ENCODE measurements at places on chromosomes 2 and 18.
A peak's percentile ranks its signal among the peaks of the same experiment; 100 is the strongest.

DNA sequence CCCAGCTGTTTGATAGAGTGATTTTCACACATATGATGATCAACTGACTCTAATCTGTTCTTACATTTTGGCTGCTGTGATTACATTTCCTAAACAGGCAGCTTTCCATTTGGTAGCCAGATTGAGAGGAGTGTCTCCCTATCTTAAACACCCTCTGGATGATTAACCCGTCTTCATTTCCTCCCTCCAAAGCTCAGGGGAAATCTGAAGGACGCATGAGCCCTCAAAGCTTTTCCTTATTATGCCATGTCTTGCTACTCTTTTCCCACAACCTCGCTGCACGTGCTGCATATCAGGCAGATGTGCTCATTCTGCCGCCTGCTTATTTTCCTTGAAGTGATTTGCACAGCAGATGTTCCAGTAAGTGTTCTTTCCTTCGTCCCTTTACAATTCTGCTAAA lies 837.4 kb downstream of the LRRTM4 start:
- no peak for DNase-seq

DNA sequence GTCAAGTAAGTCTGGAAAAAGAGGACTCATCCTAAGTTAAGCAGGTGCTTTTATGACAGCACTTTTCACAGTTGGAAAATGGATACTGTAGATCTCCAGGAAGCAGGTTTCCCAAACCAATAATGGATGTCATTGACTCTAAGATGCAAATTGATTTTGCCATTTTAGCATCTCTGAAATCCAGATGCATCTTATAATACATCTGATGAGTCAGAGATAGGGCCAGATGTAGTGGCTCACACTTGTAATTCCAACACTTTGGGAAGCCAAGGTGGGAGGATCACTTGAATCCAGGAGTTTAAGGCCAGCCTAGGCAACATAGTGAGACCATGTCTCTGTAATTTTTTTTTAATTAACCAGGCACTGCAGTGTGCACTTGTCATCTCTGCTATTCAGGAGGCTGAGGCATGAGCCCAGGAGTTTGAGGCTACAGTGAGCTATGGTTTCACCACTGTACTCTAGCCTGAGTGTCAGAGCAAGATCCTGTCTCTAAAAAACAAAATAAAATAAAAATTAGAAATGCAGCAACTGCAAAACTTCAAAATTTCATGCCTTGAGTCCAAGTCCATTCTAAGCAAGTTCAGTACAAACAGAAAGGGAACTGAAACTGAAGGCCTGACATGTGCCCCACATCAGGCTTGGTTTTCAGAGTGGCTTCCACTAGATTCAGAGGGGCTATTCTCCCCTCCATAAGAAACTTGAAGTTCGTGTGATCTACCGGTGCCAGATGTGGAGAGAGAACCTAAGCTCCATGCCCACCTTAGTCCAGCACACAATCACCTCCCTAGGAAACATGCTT lies 267.8 kb upstream of the NCKAP5 start:
- no peak for DNase-seq

DNA sequence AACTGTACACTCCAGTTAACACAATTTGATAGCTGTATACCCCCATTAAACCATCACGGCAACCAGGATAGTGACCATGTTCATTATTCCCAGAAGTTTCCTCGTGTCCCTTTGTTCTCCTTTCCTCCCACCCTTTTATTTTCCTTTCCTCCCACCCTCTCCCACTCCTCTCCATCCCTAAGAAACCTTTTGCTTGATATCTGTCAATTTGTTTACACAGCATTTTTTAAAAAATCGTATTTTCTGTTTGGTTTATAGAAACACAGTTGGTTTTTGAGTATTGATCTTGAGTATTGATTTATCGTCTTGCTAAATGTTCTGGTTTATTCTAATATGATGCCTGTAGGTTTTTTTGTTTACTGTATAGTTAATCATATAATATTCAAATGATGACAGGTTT lies 119.4 kb downstream of the PHLPP1 start:
- DNase-seq, result no peak

DNA sequence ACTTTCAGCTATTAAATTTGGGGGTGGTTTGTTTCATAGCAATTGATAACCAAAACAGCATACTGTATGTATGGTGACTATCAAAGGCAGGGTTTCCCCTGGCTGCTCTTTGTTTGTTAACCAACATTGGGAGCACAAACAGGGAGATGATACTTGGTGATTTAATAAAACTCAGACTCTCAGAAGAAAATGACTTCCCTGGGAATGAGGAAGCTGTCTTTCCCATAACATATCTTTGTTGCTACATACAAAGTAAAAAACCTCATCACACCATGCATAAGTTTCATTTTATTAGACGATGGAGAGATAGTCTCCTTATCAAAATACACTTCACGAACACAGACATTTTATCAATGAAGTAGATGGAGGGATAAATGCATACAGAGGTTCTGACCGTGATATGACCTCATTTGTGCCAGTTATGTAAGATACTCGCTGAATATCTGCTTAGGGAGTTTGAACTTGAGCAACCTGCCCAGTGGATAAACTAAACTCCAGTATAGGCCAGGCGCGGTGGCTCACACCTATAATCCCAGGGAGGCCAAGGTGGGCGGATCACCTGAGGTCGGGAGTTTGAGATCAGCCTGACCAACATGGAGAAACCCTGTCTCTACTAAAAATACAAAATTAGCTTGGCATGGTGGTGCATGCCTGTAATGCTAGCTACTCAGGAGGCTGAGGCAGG lies 3.8 kb upstream of the NFE2L2 start:
- DNase-seq, result no peak

GRCh38 chr2:176297067-176297466 lies 27.8 kb downstream of the MTX2 start:
- DNase-seq, result no peak

GRCh38 chr2:74529357-74530238 lies at the start of the genes AUP1 and HTRA2:
Gene AUP1 (minus strand): TSS chr2:74529706. CDS start chr2:74529629, 77 bp downstream.
Gene HTRA2 (plus strand): TSS chr2:74529933. CDS start chr2:74530007, 74 bp downstream.
- DNase-seq, result peak; percentile 77

DNA sequence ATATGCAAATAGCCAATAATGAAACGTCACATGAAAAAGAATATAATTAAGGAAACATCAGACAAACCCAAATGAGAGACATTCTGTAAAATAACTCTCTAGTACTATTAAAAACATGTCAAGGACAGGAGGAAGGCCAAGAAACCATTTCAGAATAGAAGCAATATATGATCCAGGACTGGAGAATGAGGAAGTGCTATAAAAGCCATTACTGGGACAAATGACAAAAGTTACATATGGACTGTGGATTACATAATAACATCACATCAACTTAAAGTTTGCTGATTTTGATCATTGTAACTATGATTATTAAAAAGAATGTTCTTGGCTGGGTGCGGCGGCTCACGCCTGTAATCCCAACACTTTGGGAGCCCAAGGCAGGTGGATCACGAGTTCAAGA lies 81.3 kb downstream of the CRACDL start:
- no peak for DNase-seq

- no peak for DNase-seq
Observed at GRCh38 chr2:8355102-8355859, 326.6 kb upstream of the ID2 start.

GRCh38 chr2:51145761-51146160 lies 113.8 kb upstream of the NRXN1 start:
- DNase-seq, result no peak

GRCh38 chr2:2662847-2663356 lies 331.8 kb upstream of the MYT1L start:
- no peak for DNase-seq

GRCh38 chr2:235733761-235734160 lies 239.9 kb downstream of the AGAP1 start:
- no peak for DNase-seq

- DNase-seq, result no peak
Observed at GRCh38 chr2:73004466-73004865, 67.0 kb downstream of the SFXN5 start.

GRCh38 chr2:235793163-235793752 lies 299.4 kb downstream of the AGAP1 start:
- no peak for DNase-seq

DNA sequence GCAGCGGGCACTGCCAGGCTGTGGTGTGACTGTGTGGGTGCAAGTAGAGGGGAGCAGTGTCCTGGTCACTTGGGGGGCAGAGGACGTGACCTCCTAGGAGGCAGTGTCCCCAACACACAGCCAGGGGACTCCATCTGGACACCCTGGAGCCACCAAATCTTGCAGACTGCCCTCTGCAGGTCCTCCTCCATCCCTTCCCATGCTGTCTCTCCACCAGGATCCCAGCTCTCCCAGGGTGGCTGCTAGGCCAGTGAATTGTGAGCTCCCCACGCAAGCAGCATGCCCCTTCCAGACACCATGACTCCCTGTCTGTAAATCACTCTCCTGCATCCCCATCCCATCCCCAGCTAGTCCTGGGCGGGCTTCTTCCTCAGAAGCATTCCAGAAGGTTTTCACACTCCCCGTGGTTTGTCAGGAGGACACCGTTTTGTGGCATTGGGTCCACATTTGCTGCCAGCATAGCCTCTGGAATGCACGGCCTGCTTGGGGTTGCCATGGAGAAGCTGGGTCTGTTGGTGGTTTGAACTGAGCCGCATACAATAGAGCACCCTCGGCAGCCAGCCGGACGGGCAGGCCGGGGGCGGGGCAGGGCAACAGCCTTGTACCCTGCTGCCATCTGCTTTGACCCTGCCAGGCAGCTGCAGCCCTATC lies 210.7 kb downstream of the KLHL29 start:
- no peak for DNase-seq

Measured in stimulated activated CD8-positive, alpha-beta memory T cell treated with anti-CD3 and anti-CD28 coated beads, Interleukin-4, amount 100 ng/mL, for 4 hours (primary cell).